ENCODE measurements at places on chromosomes 6 and 20.

GRCh38 chr20:39745380-39745779 is 783.2 kb downstream of the DHX35 start:
- DNase-seq = no peak

DNA sequence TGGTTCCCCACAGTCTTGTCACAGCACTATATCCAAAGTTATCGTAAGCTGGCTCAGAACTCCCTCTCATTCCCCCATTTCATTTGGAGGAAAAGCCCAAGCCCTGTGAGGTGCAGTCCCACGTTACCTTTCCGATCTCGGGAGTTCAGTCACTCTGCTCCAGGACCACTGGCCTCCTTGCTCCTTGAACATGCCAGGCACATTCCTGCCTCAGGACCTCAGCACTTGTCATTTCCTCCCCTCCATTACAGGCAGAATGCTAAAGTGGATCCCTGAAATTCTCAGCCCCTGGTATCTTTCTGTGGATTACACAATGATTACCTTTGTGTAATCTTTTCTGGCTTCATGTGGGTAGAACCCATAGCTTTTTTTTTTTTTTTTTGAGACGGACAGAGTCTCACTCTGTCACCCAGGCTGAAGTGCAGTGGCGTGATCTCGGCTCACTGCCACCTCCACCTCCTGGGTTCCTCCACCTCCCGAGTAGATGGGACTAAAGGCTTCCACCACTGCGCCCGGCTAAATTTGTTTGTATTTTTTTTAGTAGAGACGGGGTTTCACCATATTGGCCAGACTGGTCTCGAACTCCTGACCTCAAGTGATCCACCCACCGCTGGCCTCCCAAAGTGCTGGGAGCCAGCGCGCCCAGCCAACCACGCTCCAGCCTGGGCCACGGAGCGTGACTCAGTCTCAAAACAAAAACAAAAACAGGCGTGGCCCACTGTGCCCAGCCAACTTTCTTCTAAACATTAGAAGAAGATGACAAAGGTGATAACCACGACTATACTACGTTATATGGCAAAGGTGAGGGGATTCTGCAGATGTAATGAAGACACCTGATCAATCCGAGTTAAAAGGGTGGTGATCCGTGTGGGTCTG is 4.0 kb upstream of the OXT start:
- no peak for DNase-seq

GRCh38 chr20:7347409-7347808 is 579.9 kb downstream of the BMP2 start:
- DNase-seq = no peak

- no peak for DNase-seq
These were observed 118.0 kb downstream of the NFATC2 start for GRCh38 chr20:51424270-51425117.

DNA sequence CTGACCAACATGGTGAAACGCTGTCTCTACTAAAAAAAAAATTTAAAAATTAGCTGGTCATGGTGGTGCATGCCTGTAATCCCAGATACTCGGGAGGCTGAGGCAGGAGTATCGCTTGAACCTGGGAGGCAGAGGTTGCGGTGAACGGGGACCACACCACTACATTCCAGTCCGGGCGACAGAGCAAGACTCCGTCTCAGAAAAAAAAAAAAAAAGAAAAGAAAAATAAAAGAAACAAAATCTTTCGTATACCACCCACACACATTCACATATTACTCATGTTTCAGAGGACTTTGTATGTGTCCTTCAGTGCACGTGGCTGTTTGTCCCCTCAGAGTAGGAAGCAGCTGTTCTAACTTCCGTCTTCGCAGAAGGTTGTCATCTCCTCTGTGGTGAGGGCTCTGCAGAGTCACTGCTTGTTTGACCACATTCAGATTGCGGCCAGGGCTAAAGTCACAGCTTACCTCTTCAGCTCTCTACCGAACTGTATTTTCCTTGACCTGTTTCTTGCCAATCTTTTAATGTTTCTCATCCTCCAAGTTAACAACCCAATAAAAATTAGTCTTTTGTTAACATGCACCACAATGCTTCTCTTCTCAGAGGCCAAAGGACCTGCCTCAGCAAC is 36.6 kb upstream of the HIVEP1 start:
- no peak for DNase-seq

- DNase-seq = no peak
These were observed 91.2 kb upstream of the GLP1R start for GRCh38 chr6:38957426-38957825.

- DNase-seq = peak; percentile 66
These were observed 504 bp downstream of the VPS16 start for GRCh38 chr20:2840967-2841531.
